ENCODE measurements at places on chromosomes 6 and 20. TPM values are rescaled to one million over a fixed set of nuclear protein-coding genes. Genes with fewer than 3 reads are reported as not detected.
A peak's percentile ranks its signal among the peaks of the same experiment; 100 is the strongest.

GPX5 gene
- not detected for polyA plus RNA-seq

ADGRF5 gene
- polyA plus RNA-seq, result 36.7 TPM

DNA sequence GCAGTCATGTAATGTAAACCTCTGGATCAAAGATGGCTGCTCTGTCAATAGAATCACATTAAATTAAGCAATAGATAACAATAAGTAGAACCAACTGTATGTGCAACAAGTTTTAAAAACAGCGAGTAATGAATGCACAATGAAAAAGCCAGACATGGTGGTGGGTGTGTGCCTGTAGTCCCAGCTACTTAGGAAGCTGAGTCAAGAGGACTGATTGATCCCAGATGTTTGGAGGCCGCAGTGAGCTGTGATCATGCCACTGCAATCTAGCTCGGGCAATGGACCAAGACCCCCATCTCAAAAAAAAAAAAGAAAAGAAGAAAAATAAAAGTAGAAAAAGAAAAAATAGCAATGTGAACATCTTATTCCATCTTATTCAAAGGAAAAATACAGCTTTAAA is 558.7 kb upstream of the MMS22L start:
- DNase-seq, result no peak

DNA sequence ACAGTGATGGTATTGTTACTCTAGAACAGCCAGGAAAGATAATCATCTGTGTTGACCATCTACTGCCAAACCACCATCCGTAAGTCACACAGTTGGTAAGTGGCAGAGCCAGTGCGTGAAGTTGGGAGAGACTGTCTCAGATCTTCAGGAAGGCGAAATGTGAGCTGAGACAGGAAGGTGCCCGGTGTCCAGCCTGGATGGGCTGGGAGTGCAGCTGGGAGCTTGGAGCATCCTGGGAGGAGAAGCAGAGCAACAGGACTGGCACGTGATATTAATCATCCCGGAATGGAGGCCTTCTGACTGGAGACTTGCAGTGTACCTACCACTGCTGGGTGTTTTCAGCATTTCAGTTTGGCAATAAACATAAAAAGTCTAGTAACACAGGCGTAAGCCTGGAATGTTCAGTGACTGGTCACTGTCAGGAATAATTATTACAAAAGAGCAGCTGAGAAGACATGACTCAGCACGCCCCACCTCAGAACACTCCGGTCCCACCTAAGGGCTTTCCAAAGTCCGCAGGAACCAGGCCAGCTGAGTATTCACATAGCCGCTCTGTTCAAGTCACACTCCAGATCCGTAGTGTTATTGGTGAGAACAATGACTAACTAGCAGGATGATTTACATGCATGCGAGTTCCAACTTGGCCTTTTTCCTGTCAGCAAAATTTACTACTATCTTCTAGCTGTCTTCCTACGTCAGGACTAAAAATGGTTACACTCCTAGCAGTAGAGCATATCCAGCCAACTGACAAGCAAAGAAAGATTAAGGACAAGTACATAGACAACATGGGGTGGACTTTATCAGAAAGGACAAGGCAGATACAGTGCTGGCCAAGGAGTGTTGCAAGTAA is 45.1 kb upstream of the PNRC1 start:
- peak; percentile 55 for DNase-seq

DNA sequence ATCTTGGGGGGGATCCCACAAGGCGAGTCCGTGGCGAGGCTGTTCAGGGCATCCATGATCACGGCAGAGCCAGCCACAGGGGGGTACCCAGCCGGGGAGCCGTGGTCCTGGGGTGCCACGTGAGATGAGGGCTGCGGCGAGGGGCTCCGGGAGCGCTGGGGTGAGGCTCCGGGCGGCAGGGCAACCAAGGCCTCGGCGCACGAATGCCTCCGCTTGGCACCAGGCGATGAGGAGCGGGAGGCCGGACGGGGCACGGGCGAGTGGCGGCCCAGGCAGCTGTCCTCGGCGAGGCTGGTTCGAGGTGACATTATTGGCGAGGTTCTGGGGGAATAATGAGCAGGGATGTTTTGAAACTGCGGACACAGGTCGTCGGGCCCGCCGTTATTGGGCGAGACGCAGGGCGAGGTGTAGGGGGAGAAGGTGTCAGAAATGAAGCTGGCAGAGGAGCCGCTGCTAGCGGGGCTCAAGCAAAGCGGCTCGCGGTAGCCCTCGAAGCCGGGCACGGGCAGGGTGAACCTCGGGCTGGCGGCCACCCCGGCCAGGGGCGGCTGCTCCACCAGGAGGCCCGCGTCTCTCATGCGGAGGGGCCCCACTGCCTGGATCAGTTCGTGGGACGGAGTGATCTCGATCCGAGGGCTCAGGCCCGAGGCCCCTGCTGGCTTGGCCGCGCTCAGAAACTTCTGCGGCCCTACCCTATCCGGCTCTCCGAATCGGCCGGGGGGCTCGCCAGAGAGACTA is 19.1 kb downstream of the NFATC2 start:
- no peak for DNase-seq

- DNase-seq, result peak; percentile 14
Observed at GRCh38 chr6:13767121-13767808, 47.1 kb downstream of the MCUR1 start.

DNA sequence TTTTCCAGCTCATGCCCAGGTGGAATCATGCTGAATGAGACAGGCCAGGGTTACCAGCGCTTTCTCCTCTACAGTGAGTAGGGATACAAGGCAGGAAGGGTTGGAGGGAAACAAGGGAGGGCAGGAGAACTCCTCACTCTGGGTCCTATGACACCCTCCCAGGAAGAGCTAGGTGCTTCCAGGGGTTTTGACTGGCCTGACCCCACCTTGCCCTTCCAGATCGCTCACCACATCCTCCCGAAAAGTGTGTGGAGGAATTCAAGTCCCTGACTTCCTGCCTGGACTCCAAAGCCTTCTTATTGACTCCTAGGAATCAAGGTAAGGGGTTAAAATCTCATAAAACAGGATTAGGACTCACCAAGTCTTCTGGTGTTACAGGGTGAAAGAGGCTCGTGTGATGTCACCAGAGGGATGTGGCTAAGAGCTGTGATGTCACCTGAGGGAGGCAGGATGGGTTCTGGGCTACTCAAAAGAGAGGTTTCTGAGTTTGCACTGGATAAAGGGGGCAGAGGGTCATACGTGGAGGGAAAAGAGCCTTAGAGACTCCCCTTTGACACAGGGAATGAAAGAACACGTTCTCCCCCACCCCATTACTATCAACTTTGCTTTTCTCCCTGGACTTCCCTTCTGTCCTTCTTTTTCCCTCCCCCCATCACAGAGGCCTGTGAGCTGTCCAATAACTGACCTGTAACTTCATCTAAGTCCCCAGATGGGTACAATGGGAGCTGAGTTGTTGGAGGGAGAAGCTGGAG is 1.9 kb downstream of the APOM start:
- no peak for DNase-seq

GRCh38 chr6:104603108-104603745 is 256.5 kb downstream of the HACE1 start:
- no peak for DNase-seq

DNA sequence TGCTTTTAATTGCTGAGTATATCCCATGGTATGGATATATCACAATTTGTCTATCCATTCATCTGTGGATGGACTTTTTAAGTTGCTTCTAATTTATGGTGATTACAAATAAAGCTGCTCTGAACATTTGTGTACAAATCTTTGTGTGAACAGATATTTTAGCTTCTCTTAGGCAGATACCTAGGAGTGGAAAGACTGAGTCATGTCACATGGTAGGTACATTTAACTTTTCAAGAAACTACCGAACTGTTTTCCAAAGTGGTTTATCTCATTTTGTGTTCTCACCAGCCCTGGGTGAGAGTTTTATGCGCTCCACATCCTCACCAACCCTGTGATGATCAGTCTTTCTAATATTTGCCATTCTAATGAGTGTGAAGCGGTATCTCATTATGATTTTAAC is 31.0 kb upstream of the ZNFX1 start:
- no peak for DNase-seq

DNA sequence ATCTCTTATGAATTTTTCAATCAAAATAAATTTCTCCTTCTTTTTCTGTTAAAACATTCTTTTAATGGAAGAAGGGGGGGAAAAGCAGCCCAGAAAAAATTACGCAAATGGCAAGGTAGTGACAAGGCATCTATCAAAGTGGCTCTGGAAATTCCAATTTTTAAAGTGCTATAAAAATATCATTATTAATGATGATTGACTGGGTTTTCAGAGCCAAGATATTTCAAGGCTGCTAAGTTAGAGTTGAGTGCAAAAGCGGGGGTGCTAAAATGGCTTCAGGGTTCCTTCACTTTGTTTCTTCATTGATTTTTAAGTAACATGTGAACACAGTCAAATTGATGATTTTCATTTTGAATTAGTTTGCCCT is 171.6 kb upstream of the CITED2 start:
- no peak for DNase-seq

GRCh38 chr6:28506807-28507475 is 8.7 kb downstream of the GPX6 start:
- DNase-seq, result no peak

DNA sequence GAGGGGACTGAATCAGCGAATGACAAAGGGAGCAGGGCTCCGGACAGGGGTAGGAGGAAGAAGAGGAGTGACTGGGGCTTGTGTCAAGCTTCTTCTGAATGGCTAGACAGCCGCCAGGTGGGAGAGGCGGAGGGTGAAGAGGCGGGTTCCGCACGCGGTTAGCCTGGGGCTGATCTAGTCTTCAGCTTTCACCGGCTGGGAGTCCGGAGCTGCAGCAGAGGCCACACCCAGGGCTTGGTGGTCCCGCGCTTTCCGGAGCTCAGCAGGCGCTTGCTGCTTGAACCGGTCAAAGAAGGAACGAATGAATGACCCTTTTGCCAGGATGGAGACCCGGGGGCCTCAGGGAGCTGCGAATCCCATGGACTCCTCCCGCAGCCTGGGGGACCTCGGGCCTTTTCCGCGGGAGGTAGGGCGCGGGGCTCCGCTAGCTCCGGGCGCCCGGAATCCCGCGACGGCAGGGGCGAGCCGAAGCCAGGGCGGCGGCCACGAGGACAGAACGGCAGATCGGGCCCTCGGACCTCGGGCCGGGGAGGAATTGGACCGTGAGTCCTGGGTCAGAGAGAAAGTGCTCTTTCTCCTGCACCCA is at the start of gene C6orf141:
Gene C6orf141, plus strand, starts transcription at position 177 of the 586 bp plus-strand sequence. Its CDS starts 125 bp downstream, at position 302.
- DNase-seq, result no peak

Data from right renal pelvis (tissue), 4 donors.